ENCODE measurements at places on chromosomes 16 and 17. TPM values are rescaled to one million over a fixed set of nuclear protein-coding genes. Genes with fewer than 3 reads are reported as not detected.

The COPZ2 gene
- 0.88 TPM for total RNA-seq

The BAHCC1 gene
- 0.41 TPM for total RNA-seq

The LRRC75A gene
- 1.9 TPM for total RNA-seq

DNA sequence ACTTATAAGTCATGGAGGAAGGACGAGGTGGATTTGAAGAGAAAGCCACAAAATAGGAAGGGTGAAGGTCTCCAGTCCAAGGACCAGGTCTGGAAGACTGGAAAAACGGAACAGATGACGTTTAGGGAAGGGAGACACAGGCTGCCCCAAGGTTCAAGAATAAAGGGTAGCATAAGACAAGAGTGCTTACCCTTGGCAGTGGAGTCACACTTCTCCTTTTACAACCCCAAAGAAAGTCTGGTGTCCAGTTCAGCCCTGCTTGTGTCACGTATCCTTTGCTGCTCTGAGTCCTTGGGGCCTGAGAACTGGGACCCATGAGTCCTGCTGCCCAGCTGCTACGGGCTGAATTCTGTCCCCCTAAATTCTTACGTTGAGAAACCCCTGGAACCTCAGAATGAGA is 13.0 kb upstream of the GGA2 start:
- H3K36me3 ChIP-seq, result peaks cover 36% of the 10 kb centered on the region
- H3K4me3 ChIP-seq, result no peak overlapping the region
- no peak for DNase-seq
- H3K4me1 ChIP-seq, result no peaks in the 10 kb centered on the region
- no peaks in the 10 kb centered on the region for H3K27me3 ChIP-seq
- no peak overlapping the region for H3K27ac ChIP-seq

GRCh38 chr16:75997606-75998005 is 271.3 kb upstream of the CPHXL start:
- H3K27ac ChIP-seq, result no peak overlapping the region
- no peak overlapping the region for H3K4me3 ChIP-seq
- no peak for DNase-seq
- H3K27me3 ChIP-seq, result no peaks in the 10 kb centered on the region
- no peaks in the 10 kb centered on the region for H3K4me1 ChIP-seq

DNA sequence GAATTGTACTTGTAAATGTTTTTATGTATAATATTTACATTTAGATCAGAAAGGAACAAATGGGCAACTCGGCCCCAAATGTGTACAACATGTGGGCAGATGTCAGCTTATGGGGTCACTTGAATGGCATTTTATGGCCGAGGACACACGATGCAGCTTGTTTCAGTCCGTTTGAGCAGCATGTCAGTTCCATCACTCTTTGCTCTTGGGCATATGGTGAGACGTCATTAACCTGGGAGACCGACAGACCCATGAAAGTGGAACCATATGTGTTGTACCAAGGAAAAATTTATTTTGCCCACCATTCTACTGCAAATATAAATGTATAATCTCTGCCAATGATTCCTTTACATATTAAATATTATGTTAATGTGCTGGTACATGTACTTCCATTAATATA is 561.9 kb upstream of the SOX9 start:
- H3K4me3 ChIP-seq, result no peak overlapping the region
- no peaks in the 10 kb centered on the region for H3K27me3 ChIP-seq
- no peak for DNase-seq

- no peaks in the 10 kb centered on the region for H3K36me3 ChIP-seq
- H3K4me3 ChIP-seq, result no peak overlapping the region
- H3K27ac ChIP-seq, result no peak overlapping the region
- H3K4me1 ChIP-seq, result peaks cover 20% of the 10 kb centered on the region
These were observed 3.5 kb upstream of the ACSM3 start for GRCh38 chr16:20760346-20760745.

The KRT12 gene
- total RNA-seq, result not detected

All from CD4-positive, alpha-beta T cell (primary cell).